NK-92 treated with Interleukin-12 subunit alpha and Interleukin-12 subunit beta, amount 100 ng/mL, for 24 hours (cell line): ENCODE measurements at places on chromosomes 7 and 10.

GRCh38 chr10:6052247-6053221, 9.6 kb downstream of the IL2RA start:
- peak; percentile 74 for DNase-seq

GRCh38 chr10:113610631-113611601, 52.9 kb downstream of the NRAP start:
- DNase-seq = no peak

DNA sequence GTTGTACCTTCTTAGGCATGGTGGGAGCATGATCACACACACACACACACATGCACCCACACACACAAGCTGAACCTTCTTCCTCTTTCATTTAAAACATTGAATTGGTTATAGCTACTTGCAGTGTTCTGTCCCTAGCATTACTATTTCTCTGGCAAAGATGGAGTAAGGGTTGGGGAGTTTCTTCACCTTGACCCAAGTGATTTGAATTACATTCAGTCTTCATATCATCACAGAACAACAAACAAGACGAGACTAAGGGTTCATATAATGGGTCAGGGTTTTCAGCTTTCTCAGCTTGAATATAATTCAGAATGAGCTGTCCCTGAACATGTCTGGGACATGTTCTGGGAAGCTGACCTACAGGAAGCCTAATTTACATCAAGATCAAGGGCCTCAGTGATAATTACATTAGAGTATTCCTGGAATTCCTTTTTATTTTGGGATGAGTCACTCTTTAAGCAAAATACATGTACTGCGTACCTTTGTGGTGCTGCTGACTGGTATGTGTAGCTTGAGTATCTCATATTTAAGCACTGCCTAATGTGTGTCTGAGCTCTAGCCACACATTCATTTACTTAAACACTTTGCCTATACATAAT, 213.5 kb upstream of the TMEM229A start:
- no peak for DNase-seq

DNA sequence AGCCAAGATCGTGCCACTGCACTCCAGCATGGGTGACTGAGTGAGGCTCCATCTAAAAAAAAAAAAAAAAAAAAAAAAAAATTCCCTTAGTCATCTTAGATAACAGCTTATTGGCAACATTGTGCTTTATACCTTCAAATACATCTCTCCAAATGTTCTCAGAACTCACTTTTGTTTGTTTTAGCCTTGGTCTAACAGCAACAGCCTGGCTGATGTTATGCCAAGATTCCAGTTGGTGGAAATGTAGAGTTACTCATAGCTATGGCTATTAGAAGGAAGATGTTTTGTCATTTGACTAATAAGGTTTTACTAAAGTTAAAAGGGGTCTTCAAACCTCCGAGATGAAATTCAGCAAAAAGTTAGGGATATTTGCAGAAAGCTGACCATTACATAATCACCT, 481.4 kb downstream of the NEBL start:
- DNase-seq = no peak

DNA sequence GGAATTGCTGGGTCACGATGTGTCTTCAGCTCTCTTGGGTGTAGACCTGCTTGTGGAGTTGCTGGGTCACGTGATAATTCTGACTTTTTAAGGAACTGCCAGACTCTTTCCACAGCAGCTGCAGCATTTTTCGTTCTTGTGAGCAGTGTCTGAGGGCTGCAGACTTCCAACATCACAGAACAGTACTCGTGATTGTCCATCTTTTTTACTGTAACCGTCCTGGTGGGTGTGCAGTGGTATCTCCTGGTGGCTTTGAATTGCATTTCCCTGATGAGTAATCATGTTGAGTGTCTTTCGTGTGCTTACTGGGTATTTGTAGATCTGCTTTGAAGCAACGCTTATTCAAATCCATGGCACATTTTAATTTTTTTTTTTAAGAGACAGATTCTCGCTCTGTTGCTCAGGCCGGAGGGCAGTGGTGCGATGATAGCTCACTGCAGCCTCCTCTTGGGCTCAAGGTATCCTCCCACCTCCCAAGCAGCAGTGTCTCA, 22.7 kb downstream of the INPP5A start:
- no peak for DNase-seq
